Activated CD4-positive, alpha-beta T cell treated with anti-CD3 and anti-CD28 coated beads for 48 hours (primary cell): ENCODE measurements at places on chromosomes 12 and 14.

DNA sequence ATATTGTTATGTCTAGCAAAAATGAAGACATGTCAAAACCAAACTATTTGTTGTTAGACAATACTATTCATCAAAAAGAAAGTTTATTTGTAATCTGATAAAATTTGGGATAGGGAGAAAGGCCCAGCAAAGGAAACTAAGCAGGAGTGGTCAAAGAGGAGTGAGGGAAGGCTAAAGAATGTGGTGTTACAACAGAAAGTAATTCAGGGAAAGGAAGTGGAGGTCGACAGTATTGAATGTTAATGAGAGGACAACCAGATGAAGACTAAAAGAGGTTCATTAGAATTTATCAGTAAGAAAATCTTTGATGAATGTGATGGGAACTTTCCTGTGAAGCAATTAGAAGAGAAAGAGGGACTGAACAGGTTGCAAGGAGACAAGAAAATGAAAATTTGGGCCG is 33.9 kb downstream of the PLCZ1 start:
- no peak for DNase-seq

DNA sequence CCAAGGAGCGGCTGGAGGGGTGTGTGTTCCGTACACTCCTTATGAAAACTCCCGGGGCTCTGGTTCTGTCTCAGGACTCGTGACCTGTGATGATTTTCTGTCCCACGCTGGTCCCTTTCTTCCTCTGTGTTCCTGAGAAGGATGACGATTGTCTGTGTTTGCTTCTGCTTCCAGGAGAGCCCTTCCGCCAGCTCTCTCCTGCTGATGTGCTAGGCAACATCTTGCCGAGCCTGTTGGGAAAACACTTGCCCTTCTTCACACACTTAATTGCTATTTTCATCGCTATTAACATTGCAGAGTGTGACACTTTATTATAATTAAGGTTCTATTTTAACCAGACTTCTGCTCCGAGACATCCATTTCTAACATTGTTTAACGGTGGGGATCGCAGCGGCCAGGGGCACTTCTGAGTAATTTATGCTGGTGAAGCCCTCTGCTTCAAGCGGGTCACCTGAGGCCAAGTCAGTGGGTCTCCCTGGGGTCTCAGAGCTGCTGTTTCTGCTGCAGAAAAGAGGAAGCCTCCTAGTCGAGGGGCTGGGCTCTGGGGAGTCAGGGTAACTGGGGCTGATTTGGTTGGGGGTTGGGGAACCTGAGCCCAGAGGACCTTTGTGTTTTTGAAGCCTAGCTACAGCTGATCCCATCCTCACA is 88.6 kb downstream of the PRMT8 start:
- no peak for DNase-seq

GRCh38 chr14:97077253-97077653 is 280.1 kb downstream of the VRK1 start:
- peak; percentile 12 for DNase-seq

- DNase-seq: no peak
Observed at GRCh38 chr14:29735459-29735858, 192.2 kb downstream of the PRKD1 start.

DNA sequence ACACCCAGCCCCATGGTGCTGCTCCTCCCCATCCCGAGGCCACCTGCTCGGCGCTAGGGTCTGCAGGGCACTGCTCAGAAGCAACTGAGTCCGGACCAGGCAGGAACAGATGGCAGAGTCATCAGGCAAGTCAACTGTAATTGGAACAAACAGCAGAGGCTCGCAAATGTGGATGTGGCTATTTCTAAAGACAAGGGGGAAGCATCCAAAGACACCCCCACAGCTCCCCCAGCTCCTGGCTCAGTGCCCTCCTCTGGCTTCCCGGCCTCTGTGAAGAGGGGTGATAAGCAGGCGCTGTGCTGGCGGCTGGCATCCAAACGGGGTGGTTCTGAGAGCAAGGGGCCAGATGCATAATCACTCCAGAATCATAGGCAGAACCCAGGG is 125.6 kb downstream of the PIWIL1 start:
- no peak for DNase-seq

DNA sequence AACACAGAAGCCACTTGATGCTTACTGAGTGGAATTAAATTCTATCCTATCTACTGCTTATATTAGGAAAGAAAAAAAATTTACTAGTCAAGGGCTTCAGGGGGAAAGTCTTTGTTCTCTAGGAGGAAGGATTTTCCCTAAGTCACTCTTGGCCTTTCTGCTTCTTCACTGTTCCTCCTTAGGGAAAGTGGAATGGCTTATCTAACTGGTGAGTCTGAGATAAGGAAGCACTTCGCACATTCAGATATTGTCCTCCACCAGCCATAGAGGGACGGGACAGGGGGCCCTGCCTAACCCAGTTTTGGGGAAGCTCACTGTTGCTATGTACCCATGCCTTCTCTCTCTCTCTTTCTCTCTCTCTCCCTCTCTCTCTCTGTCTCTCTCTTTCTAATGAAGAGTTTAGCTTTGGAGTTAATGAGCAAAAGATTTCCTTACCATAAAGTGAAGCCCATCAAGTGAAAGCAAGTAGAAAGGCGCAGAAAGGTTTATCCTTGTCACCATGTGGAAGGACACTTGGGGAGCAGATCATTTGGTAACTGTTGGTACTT is 450.6 kb downstream of the ZFP36L1 start:
- no peak for DNase-seq

GRCh38 chr14:75246546-75247285 is 31.9 kb upstream of the FOS start:
- no peak for DNase-seq

DNA sequence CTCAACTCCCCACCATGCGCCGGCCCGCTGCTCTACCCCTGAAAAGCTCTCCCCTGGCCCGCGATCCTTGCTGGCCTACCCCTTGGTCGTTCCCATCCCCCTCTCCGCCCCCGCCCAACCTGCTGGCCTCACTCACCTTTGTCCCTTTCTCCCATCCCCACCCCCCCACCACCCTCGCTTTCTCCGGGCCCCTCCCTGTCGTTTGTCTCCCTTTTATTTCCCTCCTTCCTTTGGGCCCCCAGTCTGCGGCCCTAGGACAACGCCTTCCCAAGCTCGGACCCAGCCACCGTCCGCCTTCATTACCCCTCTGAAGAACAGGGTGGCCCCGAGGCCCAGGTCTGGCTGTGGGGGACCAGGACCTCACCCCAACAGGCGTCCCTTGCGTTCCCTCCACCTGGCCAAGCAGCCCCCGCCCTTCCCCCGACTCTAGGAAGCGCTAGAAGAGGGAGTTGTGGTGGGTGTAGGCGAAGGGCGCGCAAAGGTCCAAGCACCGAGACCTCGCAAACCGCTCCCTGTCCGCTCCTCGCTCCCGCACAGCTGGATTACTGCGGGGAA is 6.9 kb upstream of the SLC7A7 start:
- no peak for DNase-seq

DNA sequence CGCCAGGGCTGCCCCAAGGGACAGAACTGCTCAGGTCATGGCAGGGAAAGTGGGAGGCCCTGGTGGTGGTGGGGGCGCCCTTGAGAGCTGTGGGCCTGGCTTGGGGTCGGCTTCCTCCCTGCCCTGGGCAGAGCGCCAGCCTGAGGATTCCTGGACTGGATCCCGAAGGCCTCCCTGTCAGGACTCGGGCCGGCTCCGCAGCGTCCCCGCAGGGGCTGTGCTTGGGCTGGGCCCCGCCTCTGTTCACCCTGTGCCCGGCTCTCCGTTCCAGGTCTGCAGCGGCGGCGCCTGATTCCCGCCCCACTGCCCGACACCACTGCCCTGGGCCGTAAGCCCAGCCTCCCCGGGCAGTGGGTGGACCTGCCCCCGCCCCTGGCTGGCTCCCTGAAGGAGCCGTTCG is 39.9 kb downstream of the KIF26A start:
- no peak for DNase-seq

DNA sequence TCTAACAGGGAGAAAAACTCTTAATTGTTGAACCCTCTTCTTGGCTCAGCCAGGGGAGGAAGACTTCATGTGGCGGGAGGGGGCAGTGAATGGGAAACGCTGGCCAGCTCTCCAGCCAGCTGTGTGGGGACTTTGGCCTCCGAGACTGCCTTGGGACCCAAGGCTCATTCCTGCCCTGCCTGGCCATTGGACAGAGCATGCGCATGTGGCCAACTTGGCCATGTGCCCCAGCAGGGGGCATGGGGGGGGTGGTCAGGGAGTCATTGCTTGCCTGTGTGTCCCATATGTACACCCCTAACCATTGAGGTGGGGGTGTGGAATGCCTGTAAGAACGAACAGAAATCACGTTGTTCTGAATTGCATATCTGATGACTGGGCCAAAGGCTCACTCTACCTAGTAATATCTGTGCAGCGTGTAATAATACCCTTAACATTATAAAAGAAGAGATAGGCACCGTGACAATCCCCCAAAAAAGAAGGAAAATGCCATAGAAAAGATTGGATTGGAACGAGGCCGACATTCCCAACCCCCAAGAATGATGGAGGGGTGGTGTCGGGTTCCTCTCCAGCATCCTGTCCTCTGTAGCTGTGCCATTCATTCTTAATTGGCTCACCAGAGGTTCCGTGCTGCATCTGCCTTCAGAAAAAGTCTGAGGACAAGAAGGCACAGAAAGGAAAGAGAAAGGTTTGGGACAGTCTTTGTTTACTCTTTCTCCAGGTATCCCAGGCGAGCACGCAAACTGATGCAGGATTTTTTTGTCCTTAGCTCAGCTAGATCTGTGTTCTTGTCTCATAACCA is 3.5 kb upstream of the FAR2 start:
- DNase-seq: no peak

DNA sequence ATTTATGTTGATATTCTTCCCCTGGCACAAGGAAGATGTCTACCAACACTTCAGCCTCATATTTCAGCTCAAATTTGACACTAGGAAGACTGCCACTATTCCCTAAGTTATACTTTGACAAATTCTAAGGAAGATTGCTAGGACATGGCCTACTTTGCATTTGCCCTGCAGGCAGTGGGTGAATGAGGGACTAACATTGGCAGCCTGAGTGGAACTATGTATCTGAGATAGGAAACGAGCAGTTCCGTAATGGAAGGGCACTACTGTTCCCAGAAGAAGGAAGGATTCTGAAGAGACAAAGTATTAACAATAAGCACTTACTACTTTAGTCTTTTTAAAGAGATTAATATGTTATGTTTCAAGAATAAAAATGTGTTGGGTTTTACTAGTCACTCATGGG is 115.1 kb downstream of the SLC16A7 start:
- no peak for DNase-seq

- DNase-seq: no peak
Observed at GRCh38 chr12:131693149-131693548, 17.7 kb upstream of the SFSWAP start.

DNA sequence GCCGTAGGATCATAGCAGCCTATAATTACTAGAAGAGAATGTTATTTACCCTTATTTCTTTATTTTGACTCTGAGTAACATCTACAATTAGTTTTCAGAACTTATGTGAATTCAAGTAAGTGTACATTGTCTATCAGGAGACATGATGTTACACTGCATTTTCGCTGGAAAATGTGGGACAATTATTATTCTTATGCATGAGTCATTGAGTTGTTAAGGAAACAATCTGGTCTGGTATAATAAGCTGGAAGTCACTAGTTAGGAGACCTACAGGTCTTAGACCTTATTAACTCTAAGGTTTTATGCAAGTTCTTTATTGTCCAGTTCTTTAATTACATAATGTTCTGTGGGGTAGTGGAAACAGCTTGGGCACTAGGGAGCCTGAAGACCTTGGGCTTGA is 5.8 kb downstream of the KTN1 start:
- DNase-seq: no peak

GRCh38 chr14:32329146-32329545 is at the start of gene AKAP6:
AKAP6 (plus strand) TSS chr14:32329298; CDS start chr14:32433494, 104,196 bp downstream.
- no peak for DNase-seq

DNA sequence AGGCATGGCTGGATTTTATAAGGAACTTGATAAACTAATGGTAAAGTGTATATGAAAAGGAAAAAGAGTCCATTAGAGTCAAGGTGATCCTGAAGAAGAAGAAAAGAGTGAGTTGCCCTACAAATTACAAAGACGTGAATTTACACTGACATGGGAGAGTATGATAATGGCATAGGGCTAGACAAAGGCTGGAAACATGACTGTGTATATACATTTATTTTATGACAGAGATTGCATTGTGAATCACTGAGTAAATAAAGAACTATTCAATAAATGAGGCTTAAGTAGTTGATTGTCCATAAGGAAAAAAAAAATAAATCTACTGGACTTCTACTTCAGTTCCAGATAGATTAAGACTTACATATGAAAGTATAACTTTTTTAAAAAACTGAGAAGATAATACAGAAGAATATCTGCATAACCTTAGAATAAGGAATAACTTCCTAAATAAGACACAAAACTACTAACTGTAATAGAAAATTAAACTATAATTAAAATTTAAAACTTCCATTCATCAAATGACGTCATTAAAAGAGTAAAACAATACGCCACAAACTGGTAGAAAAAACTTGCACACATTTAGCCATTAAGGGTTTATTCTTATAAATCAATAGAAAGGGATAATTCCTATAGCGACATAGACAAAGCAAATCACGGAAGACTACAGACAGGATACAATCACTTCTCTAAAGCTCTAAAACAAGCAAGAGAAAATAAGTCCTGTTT is 278.5 kb downstream of the NOVA1 start:
- DNase-seq: no peak

DNA sequence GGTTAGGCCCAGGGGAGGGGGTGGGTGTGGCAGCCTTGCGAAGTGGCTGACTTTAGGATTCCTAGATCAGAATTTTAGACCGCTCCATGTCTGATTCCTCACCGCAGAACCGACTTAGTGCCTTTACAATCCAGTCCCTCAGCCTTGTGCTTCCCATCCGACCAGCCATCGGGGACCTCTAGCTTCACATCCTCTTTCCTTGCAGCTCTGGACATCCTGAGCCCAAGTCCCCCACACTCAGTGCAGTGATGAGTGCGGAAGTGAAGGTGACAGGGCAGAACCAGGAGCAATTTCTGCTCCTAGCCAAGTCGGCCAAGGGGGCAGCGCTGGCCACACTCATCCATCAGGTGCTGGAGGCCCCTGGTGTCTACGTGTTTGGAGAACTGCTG is 557 bp downstream of the COPS7A start:
- DNase-seq: no peak
